G401 (cell line): ENCODE measurements at places on chromosomes 7 and 10.

DNA sequence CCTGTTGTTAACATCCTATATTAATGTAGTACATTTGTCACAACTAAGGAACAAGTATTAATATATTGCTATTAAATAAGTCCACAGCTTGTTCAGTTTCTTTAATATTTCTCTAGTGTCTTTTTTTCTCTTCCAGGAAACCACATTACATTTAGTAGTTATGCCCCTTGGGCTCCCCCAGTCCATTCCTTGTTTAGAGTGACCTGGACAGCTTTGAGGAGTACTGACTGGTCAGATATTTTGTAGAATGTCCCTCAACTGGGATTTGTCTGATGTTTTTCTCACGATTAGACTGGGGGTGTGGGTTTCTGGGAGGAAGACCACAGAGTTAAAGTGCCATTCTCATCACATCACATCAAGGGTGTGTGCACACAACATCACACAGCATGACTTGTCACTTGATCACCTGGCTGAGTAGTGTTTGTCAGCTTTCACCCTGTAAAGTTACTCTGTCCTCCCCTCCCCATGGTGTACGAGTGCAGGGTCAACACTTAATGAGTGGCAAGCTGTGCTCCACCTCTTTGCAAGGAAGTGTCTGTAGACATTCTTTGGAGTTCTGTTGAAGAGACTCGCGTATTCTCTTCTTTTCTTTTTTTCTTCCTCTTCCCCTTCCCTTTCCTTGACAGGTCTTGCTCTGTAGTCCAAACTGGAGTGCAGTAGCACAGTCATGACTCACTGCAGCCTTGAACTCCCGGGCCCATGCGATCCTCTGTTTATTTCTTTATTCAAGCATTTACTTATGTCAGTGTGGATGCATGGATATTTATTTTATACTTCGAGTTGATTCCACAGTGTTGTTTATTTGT lies 10.2 kb downstream of the LMTK2 start:
- no peak for DNase-seq

DNA sequence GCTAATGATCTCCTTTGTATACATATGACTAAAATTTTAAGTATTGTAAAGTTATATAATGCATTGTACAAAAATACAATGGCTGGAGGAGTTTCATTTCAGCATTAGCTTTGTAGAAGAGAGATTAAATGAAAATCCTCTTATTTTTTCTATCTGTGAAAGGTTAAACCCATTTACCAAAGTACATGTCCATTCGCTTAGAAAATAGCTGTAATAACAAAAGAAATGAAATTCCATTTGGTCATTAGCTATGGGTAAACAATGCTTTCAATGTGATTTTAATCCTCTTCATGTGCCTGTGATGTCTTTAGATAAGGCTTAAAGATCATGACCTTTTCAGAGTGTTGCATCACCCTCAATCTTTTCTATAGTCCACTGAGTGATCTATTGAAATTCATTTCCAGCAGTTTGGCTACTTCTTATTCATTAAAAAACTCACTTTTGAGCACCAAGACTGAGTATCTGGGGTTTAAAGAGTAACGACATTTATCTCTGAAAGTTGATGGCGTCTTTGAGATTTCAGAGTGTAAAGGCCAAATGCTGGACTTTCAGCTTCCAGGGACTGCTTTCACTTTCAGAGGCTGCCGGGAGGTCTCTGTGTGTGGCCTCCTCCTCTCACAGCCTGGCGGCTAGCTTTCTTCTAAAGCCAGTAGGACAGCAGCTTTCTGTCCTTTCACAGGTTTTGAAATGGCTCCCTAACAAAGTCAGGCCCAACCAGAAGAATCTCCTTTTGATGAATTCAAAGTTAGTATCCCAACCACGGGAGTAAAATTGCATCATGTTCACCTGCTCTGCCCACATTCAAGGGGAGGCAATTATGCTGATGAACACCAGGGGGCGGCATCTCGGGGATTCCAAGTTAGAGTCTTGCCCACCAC lies 701.4 kb upstream of the COBL start:
- DNase-seq: no peak

DNA sequence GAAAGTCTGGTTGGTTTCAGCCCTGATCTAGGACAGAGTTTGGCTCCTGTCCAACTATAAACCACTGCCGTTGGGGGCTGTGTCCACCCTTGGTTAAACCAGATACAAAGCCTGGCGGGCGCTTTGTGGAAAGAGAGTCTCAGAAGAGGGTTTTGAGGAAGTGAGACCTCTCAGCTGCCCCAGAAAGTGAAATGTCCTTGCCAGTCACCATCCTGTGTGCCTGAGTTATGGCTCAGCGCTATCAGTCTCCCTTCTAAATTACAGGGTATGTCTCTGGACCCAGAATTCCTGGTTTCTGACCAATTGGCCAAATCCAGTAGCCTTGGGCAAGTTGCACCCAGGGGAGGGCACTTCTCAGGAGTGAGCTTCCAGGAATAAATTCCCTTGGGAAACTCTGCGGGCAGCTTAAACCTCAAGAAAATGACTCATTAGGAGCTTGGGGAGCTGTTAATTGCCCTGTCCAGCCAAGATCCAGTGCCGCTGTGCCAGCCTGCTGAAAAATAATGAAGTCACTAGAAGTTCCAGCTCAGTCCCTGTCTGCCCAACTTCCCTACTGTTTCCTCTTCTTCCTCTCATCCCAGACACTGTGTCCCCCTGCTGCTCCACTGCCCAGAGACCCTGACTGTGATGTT lies 66.7 kb upstream of the PDZD8 start:
- DNase-seq: no peak

- no peak for DNase-seq
These were observed 44.8 kb downstream of the CLEC2L start for GRCh38 chr7:139568346-139568675.

GRCh38 chr7:141976524-141977245 lies 3.1 kb upstream of the TAS2R38 start:
- no peak for DNase-seq
